ENCODE measurements at places on chromosomes 2 and 18. TPM values are rescaled to one million over a fixed set of nuclear protein-coding genes. Genes with fewer than 3 reads are reported as not detected.

GRCh38 chr18:58407263-58407648 is 221.6 kb downstream of the ALPK2 start:
- H3K36me3 ChIP-seq = no peaks in the 10 kb centered on the region
- H3K27me3 ChIP-seq = peaks cover 10% of the 10 kb centered on the region
- no peak overlapping the region for H3K4me3 ChIP-seq
- no peak for DNase-seq

DNA sequence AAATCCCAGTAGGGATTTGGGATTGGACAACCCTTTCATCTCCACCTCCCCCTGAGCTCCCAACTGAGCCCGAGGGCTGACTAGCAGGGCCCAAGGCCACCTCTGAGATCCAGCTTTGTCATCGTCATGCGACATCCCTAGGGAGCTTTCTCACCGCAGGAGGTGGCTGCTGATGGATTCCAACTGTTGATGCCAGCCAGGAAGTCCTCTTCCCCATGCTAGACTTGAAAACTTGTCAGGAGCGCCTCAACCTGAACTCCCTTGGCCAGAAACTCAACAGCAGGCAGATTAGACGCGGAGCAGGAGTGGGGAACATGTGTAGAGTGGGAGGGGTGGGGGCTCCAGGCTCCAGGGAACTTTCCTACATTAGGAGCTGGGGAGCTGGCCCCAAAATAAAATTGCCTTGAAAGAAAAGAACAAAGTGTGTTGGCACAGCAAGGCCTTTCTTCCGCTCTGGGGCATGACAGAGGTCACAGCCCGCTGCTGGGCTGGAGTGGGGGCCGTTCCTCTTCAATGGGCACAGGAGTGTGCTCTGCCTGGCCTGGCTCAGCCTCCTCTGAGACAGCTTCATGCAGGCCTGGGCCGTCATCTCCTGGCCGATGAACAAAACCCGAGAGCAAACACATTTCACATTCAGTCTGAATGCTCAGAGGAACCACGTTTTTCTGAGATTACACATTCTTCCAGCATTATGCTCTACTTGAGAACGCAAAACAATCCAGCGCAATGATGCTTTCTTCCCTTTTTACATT is 34.5 kb downstream of the EMILIN2 start:
- H3K4me3 ChIP-seq = no peak overlapping the region
- H3K36me3 ChIP-seq = no peaks in the 10 kb centered on the region
- peak overlapping the region; percentile 54 for H3K27ac ChIP-seq

DNA sequence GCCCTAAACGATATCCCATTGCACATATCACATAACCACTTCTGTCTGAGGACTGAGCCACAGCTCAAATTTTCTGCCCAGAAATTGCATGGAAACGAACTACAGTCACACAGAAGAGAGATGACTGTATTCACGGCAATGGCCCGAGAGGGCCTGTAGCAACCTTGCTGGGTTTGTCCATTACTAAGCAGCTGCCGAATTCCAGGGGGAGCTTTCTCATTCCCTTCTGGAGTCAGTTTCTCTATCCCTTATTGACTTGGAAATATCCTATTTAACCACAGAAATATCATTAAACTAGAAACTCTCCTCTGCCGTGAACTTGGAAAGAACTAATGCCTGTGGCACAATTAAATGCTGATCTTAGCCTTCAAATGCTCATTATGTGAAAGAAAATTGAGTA is 183.9 kb downstream of the DNER start:
- no peak overlapping the region for H3K4me3 ChIP-seq
- no peaks in the 10 kb centered on the region for H3K4me1 ChIP-seq
- H3K27me3 ChIP-seq = no peaks in the 10 kb centered on the region
- no peaks in the 10 kb centered on the region for H3K36me3 ChIP-seq

GRCh38 chr18:47915930-47916329 is 14.5 kb downstream of the SMAD2 start:
- no peak overlapping the region for H3K27ac ChIP-seq
- no peak overlapping the region for H3K4me3 ChIP-seq
- DNase-seq = no peak
- H3K27me3 ChIP-seq = no peaks in the 10 kb centered on the region
- H3K4me1 ChIP-seq = no peaks in the 10 kb centered on the region

- no peak overlapping the region for H3K27ac ChIP-seq
- peaks cover 7% of the 10 kb centered on the region for H3K27me3 ChIP-seq
- no peaks in the 10 kb centered on the region for H3K36me3 ChIP-seq
- no peaks in the 10 kb centered on the region for H3K4me1 ChIP-seq
Measured at GRCh38 chr2:236939721-236940231, 145.9 kb upstream of the COPS8 start.

- H3K4me3 ChIP-seq = no peak overlapping the region
- no peaks in the 10 kb centered on the region for H3K4me1 ChIP-seq
- no peak for DNase-seq
- no peaks in the 10 kb centered on the region for H3K27me3 ChIP-seq
Measured at GRCh38 chr2:207828361-207829057, 58.8 kb upstream of the FZD5 start.

GRCh38 chr2:88711897-88712296 is 20.4 kb downstream of the RPIA start:
- DNase-seq = no peak
- H3K4me3 ChIP-seq = no peak overlapping the region
- H3K4me1 ChIP-seq = peaks cover 8% of the 10 kb centered on the region
- no peak overlapping the region for H3K27ac ChIP-seq

DNA sequence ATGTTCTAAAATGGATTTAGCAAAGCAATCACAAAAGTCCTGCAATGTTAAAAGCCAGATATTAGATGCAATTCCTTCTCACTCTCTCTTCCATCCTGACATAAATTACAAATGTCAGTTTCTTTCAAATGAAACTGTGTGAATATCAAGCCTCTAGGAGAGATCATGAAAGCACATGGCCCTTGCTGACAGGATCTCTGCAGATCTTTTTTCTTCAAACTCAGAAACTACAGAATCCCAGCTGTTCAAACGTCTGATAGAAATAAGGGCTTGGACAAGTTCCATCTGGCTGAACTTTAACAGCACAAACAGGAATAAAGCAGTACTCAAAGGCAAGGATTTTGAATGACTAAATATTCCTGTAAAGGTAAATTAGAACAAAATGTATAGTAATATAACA is 47.6 kb downstream of the PDE1A start:
- peak; percentile 69 for DNase-seq
- peaks cover 5% of the 10 kb centered on the region for H3K4me1 ChIP-seq
- H3K4me3 ChIP-seq = no peak overlapping the region
- H3K27me3 ChIP-seq = no peaks in the 10 kb centered on the region

DNA sequence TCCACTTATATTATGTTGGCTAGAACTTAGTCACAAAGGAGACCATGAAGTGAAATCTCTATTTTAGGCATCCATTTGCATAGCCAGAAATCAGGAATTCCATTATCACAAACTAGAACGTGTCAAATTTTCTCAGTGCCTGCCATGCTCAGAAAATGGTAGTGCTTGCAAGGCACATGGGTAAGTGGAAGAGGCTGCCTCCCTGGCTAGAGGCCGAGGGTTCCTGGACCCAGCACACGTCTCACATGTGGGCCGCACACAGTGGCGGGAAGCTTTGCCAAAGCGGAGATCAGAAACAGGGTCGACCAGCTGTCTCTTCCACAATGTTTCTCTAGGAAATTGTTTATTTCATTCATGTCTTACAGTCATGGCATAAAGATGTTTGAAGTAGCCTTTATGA is 42.3 kb downstream of the TRAF3IP1 start:
- DNase-seq = no peak
- no peak overlapping the region for H3K27ac ChIP-seq
- H3K36me3 ChIP-seq = peaks cover 7% of the 10 kb centered on the region
- H3K4me3 ChIP-seq = no peak overlapping the region
- H3K4me1 ChIP-seq = no peaks in the 10 kb centered on the region

DNA sequence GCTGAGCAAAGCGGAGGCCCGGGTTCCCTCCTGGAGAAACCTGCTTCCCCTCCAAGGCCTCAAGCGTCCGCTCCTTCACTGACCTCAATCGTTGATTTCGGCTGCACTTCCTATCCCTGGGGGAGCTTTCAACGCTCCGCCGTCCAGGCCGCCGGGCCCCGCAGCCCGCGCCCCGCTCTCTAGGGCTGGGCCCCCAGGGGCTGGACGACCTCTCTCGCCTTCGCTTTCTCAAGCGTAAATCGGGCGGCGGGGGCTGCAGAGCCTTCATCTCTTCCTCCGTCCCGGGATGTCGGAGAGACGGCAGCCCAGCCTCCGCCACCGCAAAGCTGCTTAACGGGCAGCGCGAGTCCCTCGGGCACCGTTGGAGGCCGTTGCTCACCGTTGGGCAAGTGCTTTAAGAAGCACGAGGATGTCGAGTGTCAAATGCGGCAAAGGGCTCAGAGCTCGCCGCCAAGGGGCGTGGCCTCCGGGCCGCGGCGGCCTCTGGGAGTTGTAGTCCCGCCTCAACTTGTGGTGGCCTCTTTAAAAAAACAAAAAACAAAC is 8.5 kb downstream of the HES6 start:
- peaks cover 57% of the 10 kb centered on the region for H3K27me3 ChIP-seq
- peaks cover 4% of the 10 kb centered on the region for H3K4me1 ChIP-seq
- H3K27ac ChIP-seq = no peak overlapping the region

- H3K4me3 ChIP-seq = no peak overlapping the region
- no peak for DNase-seq
- H3K4me1 ChIP-seq = no peaks in the 10 kb centered on the region
- H3K27me3 ChIP-seq = no peaks in the 10 kb centered on the region
- no peaks in the 10 kb centered on the region for H3K36me3 ChIP-seq
Measured at GRCh38 chr2:14219306-14219705, 413.2 kb upstream of the LRATD1 start.

DNA sequence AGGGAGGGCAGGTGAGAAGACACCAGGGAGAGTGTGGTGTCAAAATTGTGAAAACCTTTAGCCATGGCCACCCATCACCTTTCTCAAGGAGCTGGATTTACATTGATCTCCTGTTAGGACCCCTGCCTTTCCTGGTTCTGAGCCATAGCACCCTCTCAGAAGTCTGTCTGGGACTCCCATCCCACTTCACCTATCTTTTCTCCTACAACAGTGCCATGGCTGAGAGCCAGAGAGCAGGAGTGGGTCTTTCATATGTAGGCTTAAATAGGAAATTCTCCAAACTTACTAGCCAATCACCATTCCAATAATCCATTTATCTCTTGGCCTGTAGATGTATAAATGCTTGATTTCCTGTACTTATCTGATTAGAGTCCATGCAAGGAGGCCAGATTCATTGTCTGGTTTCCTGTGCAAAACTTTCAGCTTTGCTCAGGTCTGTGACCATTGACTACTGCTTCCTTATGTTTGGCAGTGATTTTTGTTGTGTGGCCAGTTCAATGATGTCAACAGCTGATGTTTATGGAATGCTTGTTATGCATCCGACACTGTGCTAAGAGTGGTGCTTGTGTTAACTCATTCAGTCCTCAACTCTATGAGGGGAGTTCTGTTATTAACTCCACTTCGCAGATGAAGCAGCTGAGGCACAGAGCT is 57.6 kb upstream of the IGFBP5 start:
- peaks cover 32% of the 10 kb centered on the region for H3K27me3 ChIP-seq
- no peaks in the 10 kb centered on the region for H3K4me1 ChIP-seq
- no peak overlapping the region for H3K4me3 ChIP-seq
- no peaks in the 10 kb centered on the region for H3K36me3 ChIP-seq
- peak; percentile 39 for DNase-seq

DNA sequence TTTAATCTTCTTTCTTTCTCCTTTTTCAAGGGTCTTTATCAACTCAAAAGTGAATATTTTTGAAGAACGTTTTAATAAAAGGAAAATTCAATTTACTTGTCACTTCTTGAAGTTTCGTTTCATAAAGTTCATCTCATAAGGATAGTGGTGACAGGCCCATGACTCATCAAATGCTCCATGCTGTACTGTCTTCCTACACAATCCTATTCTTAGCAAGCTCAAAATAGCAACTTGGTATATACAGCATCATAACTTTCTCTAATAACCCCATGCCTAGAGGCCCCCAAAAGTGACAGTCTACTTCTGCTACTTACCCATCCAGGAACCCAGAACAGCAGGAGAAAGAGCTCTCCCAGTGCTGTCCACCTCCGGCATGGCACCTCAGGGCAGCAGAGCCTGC is 7.7 kb downstream of the FBXO15 start:
- peak overlapping the region; percentile 76 for H3K27ac ChIP-seq
- H3K4me3 ChIP-seq = no peak overlapping the region
- DNase-seq = peak; percentile 90
- H3K27me3 ChIP-seq = no peaks in the 10 kb centered on the region
- H3K36me3 ChIP-seq = no peaks in the 10 kb centered on the region

GRCh38 chr2:239688122-239688681 is 287.4 kb upstream of the HDAC4 start:
- H3K27ac ChIP-seq = no peak overlapping the region
- no peak overlapping the region for H3K4me3 ChIP-seq
- no peaks in the 10 kb centered on the region for H3K4me1 ChIP-seq
- H3K36me3 ChIP-seq = no peaks in the 10 kb centered on the region
- peak; percentile 32 for DNase-seq

DNA sequence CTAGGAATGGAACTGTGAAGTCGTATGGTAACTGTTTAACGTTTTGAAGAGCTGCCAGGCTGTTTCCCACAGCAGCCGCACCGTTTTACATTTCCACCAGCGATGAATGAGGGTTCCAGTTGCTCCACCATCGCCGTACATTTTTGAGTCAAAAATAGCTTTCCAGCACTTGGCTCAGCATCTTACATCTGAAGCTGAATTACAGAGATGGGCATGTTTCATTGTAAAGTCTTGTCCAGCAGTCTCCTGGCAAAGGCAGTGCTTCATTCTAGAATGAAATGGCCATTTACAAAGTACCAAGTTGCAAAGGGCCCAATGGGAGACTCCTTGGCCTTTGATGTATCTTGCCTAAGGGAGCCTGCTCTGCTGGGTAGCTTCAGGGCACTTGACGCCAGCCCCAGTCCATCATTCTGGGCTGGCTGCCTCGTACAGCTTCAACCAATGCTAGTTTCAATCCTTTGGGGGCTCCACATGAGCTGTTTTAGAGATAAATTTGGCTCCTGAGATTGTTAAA is 45.1 kb downstream of the ATIC start:
- H3K4me3 ChIP-seq = no peak overlapping the region
- H3K27ac ChIP-seq = no peak overlapping the region
- peaks cover 4% of the 10 kb centered on the region for H3K4me1 ChIP-seq
- DNase-seq = peak; percentile 44

The HOXD13 gene
- total RNA-seq = not detected

GRCh38 chr2:190950566-190950991 is 63.4 kb downstream of the STAT1 start:
- H3K4me3 ChIP-seq = no peak overlapping the region
- no peak overlapping the region for H3K27ac ChIP-seq
- peaks cover 30% of the 10 kb centered on the region for H3K4me1 ChIP-seq
- no peaks in the 10 kb centered on the region for H3K36me3 ChIP-seq

The SLC16A14 gene
- total RNA-seq = under 0.01 TPM

The HOXD9 gene
- total RNA-seq = 0.36 TPM

Data from osteoblast (primary cell).